Hypothalamus (tissue), 51 donors: ENCODE measurements at places on chromosomes 11 and 22.

- no peak for DNase-seq
These were observed 2.5 kb upstream of the SUSD2 start for GRCh38 chr22:24178502-24179440.

DNA sequence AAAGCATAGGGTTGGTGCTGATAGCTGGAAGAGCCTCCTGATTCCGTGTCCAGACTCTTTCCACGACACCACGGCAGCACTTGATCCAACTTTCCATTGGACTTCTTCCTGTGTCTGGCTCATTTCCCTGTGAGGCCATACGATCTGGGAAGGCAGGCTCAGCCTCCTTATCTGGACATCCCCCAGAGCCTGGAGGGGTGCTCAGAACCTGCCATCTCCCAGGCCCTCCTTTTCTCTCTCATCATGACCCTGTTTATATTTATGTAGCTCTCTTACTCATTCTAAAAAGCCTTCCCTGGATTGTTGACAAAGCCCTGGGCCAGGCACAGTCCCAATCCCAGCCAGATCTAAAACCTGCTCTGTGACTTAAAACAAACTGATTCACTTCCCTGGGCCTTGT, 7.8 kb upstream of the BCL9L start:
- DNase-seq, result no peak

GRCh38 chr22:41238570-41239442, 1.9 kb downstream of the CHADL start:
- DNase-seq, result no peak

DNA sequence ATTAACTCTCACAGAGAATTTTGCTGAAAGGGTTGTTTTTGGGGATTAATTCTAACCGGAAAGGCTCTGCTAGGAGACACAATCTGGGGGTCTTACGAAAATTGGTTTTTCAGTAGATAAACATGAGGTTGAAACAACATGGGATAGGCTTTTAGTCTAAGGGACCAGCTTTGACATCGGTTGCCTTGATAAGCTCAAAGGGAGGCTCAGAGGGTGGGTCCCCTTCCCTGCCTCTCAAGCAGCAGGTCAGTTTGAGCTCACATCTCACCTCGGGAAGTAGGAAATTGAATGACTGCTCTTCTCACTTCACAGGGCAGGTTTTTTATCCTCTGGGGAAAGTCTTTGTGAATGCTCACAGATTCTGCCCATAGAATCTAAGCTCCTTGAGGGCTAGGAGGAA, 70.2 kb upstream of the KIRREL3 start:
- DNase-seq, result no peak

DNA sequence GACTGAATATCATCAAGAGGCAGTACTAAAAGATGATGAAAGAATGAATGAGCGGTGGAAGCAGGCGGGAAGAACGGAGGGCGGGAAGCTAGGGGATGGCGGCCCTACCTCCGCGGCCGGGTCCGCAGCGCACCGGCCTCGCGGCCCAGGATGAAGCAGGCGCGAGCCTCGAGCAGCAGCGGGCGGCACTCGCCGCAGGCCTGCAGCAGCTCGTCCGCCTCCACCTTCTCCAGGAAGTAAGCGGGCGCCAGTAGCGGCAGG, 3.4 kb downstream of the KLHL35 start:
- no peak for DNase-seq

- DNase-seq, result no peak
These were observed 7.7 kb downstream of the LIPT2 start for GRCh38 chr11:74485868-74486267.

GRCh38 chr11:118714816-118715215, 35.4 kb upstream of the TREH start:
- no peak for DNase-seq
